ENCODE measurements at places on chromosomes 7 and 10. TPM values are rescaled to one million over a fixed set of nuclear protein-coding genes. Genes with fewer than 3 reads are reported as not detected.

Gene PLEKHA1
- total RNA-seq = 42.6 TPM

DNA sequence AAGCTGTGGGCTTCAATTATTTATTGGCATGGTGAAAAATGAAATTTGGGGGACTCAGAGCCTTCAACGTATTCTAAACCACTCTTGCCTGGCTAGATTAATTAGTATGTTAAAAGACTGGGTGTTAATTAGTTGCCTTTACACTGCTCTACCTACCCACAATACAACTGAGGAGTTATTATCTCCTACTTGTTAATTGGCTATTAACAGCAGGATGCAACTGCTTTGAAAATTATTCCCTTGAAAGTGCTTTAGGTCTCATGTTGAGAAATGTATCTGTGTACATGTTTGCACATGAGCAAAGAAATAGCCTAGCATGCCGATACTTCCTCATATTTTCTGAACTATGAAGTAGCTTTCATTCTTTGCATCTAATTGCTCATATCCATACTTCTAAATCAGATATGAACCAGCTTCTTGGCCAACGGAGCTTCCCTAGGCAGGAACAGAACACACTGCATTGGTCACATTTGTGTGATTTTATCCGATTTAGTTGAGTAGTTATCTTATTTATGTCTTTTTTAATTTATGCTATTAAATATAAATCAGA is 155.8 kb downstream of the GPAM start:
- no peaks in the 10 kb centered on the region for H3K27me3 ChIP-seq
- no peaks in the 10 kb centered on the region for H3K36me3 ChIP-seq
- no peak overlapping the region for H3K27ac ChIP-seq
- no peak overlapping the region for H3K4me3 ChIP-seq

- peak overlapping the region; percentile 79 for H3K27ac ChIP-seq
- H3K36me3 ChIP-seq = no peaks in the 10 kb centered on the region
- no peak overlapping the region for H3K4me3 ChIP-seq
- no peak for DNase-seq
- H3K4me1 ChIP-seq = peaks cover 4% of the 10 kb centered on the region
- no peaks in the 10 kb centered on the region for H3K27me3 ChIP-seq
These were observed 41.7 kb upstream of the CALD1 start for GRCh38 chr7:134737566-134738345.

Gene ADGRA1
- total RNA-seq = not detected

GRCh38 chr10:23354630-23355279 is 10.2 kb upstream of the C10orf67 start:
- H3K4me1 ChIP-seq = no peaks in the 10 kb centered on the region
- no peak for DNase-seq
- H3K36me3 ChIP-seq = no peaks in the 10 kb centered on the region
- H3K27ac ChIP-seq = no peak overlapping the region
- no peaks in the 10 kb centered on the region for H3K27me3 ChIP-seq

GRCh38 chr10:65602182-65602865 is 1323.5 kb upstream of the LRRTM3 start:
- no peak for DNase-seq
- H3K27me3 ChIP-seq = no peaks in the 10 kb centered on the region
- no peaks in the 10 kb centered on the region for H3K36me3 ChIP-seq
- H3K27ac ChIP-seq = no peak overlapping the region
